Activated CD4-positive, alpha-beta memory T cell treated with anti-CD3 and anti-CD28 coated beads for 36 hours (primary cell): ENCODE measurements at places on chromosomes 4 and X. TPM values are rescaled to one million over a fixed set of nuclear protein-coding genes. Genes with fewer than 3 reads are reported as not detected.
A peak's percentile ranks its signal among the peaks of the same experiment; 100 is the strongest.

GRCh38 chrX:108362026-108362425 lies 76.2 kb downstream of the COL4A6 start:
- DNase-seq, result no peak

- no peak for DNase-seq
These were observed 23.0 kb upstream of the PDZD4 start for GRCh38 chrX:153853180-153853901.

- DNase-seq, result peak; percentile 43
These were observed 22.7 kb upstream of the MSN start for GRCh38 chrX:65644621-65645289.

PRR32 gene
- total RNA-seq, result not detected

HSFX2 gene
- not detected for total RNA-seq

TLR3 gene
- not detected for total RNA-seq

CSN1S1 gene
- not detected for total RNA-seq
